NCI-H2029 (cell line): ENCODE measurements at places on chromosomes 5 and 9.

- DNase-seq: no peak
Observed at GRCh38 chr5:78527054-78527859, 121.3 kb downstream of the LHFPL2 start.

DNA sequence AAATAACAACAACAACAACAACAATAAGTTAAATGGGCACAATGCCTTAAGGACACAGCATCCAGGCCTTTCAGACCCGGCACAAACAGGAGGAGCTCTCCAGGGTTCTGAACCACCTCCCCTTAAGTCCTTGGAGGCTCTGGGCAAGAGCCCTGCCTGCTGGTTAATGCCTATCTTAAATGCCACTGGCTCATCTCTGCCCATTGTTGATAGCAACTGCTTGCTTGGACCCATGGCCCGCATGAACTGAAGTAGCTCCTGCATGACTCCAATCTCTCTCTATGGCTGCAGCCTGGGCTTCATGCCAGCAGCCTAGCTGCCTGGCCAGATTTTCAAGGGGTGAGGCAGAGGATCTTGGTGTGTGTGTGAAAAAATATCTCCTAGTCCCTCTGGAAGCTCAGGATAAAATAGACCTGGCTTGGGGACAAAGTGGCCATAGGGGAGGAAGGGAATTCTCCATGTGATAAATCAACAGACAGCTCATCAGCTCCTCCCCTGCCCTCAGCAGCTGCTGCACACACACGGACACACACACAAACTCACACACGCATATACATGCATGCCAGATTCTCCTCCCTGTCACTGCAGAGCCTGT, 27.4 kb downstream of the FAM219A start:
- peak; percentile 93 for DNase-seq

DNA sequence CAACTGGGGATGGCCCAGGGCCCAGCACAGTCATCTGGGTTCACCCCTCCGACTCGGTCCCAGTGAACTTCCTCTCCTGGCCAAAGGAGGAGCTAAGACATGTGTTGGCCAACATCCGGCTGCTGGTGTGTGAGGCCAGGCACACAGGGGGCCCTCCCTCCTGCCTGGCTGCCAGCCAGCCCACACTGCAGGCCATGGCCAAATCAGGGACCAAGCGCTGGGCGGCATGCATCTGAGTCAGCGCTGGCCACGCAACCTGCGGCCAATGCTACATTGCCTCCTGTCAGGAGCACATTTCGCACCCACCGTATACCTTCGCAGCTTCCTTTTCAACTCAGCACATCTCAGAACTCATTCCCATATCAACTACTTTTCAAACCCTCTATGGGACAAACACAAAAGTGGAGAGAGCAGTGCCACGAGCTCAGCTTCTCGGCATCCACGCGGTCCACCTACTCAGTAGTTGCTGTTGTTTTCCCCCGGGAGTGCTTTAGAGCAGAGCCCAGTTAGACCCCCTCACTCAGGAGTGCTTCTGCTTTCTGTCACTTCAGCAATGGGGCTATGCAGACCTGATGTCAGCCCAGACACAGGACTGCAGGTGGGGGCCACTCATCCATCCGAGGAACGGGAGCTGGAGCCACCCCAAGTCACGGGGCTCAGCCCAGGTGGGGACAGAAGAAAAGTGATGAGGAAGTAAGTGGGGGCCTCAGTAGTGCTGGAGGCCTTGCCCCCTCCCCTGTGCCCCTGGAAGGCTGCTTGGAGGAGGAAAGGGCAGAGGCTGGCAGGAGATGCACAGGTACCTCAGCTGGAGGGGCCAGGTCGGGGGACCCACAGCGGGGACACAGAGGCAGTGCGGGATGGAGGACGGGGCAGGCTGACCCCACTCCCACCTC, 13.9 kb downstream of the NINJ1 start:
- peak; percentile 83 for DNase-seq

- no peak for DNase-seq
Observed at GRCh38 chr5:141715346-141715905, 33.4 kb upstream of the ARAP3 start.

DNA sequence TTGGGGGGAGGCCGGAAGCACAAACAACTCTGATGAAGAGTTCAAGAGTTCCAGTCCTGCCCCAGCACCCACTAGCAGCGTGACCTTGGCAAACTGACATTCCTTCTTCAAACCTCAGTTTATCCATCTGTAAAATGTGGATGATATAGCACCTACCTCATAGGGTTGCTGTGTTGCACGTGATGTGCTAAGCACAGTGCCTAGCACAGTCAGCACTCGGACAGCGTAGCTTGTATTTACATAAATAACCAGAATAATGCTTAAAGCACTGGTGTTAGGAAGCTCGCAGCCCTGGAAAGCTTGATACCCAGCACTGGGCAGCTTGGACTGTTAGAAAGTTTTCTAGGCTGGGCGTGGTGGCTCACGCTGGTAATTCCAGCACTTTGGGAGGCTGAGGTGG, 5.1 kb downstream of the PKN3 start:
- DNase-seq: no peak

DNA sequence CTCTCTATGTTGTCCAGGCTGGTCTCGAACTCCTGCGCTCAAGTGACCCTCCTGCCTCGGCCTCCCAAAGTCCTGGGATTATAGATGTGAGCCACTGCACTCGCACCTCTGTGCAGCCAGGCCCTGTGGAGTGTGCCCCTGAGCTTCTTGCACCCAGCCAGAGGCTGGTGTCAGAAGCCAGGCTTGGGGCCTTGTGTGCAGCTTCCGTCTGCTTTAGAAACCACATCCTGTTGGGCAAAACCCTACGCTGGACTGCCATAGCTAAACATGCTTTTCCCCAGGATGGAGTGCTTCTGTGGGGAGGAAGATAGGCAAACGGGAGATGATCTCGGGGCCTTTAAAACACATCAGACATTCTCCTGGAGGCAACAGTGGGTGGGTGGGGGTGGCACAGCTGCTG, 40.1 kb downstream of the PRRT1B start:
- no peak for DNase-seq

- DNase-seq: no peak
Observed at GRCh38 chr5:6522331-6522730, 73.7 kb downstream of the UBE2QL1 start.

GRCh38 chr5:157484768-157485167, 24.8 kb downstream of the NIPAL4 start:
- no peak for DNase-seq

- no peak for DNase-seq
Observed at GRCh38 chr9:16951502-16951901, 81.0 kb upstream of the BNC2 start.

DNA sequence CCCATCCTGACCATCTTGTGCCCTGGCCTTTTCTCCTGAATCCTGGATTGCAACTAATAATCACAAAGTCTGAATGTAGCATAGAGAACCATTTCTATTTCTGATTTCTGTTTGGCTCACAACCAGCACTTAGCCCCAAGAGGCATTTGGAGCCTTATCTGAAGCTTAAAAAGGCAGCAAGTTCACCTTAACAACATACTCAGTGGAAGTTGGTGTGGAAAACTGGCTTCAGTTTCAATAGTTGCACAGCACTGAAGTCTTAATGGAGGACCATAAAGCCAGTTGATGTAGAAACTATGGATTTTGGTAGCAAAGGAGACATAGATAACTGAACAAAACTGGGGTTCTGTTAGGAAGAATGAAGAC, 574.1 kb downstream of the PSAT1 start:
- no peak for DNase-seq

GRCh38 chr5:179288809-179289185, 56.5 kb downstream of the ADAMTS2 start:
- DNase-seq: no peak

GRCh38 chr9:136544964-136545691, 720 bp downstream of the NOTCH1 start:
- no peak for DNase-seq

GRCh38 chr5:174718880-174719610, 5.3 kb upstream of the MSX2 start:
- DNase-seq: no peak

DNA sequence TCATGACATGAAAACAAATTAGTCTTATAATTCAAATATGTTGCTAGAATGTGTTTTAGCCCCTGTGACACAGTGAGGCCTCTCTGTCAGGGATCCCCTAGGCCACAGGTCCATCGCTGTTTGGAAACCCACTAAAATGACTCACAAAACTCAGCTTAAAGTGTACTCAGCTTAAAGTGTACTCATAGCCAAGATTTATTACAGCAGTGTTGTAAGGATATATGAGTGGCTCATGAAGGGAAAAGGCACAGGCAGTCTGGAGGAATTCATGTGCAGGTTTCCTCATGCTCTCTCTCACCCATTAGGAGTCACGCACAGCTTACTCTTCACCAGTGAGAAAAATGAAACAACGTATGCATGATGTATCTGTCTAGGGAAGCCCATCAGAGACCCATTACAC, 24.4 kb upstream of the TGFBI start:
- DNase-seq: no peak

- peak; percentile 76 for DNase-seq
Observed at GRCh38 chr5:96431376-96432187, 1.5 kb downstream of the PCSK1 start.

- no peak for DNase-seq
Observed at GRCh38 chr5:117473165-117473564, 898.5 kb upstream of the SEMA6A start.

GRCh38 chr5:73592551-73592950, 27.0 kb downstream of the UTP15 start:
- no peak for DNase-seq

DNA sequence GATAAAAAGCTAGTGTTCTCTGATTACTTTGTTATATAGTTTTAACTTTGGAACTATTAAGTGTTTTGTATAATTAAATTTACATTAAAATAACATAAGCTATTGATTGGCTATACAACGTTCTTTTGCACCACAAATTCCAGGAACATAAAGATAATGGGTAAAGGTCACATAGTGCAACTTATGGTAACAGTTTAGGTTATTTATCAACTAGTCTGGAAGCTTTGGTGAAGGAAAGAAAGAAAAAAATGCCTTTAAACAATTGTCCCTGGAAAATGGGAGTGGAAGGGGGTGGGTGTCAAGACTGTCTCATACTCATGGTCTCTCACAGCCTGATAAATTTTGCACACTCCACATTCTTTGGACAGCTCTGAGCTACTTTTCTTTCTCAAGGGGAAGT, 17.1 kb upstream of the SPARC start:
- no peak for DNase-seq

GRCh38 chr5:109681763-109682162, 8.0 kb upstream of the MAN2A1 start:
- no peak for DNase-seq

DNA sequence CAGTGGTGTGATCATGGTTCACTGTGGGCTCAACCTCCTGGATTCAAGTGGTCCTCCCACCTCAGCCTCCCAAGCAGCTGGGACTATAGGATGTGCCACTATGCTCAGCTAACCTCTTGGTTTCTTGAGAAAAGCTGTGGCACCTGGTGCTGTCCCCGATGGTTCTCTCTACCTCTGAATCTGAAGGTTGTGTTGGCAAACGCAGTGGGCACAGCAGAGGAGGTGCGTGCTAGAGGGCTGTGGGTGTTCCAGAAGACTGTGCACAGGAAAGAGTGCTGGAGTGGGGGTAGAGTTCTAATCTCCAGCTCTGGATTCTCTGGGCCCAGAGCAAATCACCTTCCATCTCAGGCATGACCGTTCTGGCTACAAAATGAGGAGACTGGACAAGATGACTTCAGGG, 12.5 kb downstream of the RGS3 start:
- no peak for DNase-seq

- no peak for DNase-seq
Observed at GRCh38 chr9:107478805-107479204, 10.8 kb downstream of the KLF4 start.

- DNase-seq: no peak
Observed at GRCh38 chr5:142545650-142546322, 140.1 kb downstream of the FGF1 start.

DNA sequence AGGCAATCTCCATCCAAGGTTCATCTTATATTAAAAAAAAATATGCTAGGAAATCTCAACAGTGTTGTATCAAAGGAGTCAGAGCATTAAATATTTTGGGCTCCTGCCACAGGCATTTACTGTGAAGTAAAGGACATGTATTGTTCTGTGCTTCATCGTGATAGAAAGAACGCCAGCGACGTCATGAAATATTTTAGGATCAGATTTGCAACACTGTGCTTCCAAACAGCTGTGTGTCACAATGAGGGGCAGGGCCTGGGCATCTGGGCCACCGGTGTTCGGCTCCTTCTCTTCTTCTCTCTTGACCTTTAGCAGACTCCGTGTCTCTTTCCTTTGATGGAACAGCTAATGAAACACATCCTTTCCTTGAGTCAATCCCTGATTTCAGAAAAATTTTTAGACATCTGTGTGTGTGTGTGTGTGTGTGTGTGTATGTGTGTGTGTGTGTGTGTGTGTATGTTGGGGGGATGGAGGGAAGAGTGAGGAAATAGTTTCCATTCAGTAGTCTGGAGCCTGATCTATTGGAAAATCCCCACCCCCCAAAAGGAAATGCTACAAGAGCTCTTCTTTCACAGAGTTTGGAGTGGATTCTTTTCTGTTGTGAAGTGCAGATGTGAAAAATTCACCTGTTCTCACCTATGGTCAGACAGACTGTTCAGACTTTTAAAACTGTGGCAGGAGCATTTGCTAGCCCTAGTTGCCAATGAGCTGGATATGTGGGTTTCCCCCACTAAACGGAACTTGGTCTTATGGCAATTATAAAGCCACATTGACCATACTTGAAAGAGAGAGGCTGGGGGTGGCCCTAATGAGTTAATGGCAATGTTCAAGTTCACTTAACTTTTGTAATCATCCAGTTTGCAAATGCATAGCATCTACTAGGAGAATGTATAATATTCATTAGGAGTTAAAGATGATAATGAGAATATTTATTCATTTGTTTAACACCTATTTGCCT, 18.1 kb upstream of the TNC start:
- no peak for DNase-seq

DNA sequence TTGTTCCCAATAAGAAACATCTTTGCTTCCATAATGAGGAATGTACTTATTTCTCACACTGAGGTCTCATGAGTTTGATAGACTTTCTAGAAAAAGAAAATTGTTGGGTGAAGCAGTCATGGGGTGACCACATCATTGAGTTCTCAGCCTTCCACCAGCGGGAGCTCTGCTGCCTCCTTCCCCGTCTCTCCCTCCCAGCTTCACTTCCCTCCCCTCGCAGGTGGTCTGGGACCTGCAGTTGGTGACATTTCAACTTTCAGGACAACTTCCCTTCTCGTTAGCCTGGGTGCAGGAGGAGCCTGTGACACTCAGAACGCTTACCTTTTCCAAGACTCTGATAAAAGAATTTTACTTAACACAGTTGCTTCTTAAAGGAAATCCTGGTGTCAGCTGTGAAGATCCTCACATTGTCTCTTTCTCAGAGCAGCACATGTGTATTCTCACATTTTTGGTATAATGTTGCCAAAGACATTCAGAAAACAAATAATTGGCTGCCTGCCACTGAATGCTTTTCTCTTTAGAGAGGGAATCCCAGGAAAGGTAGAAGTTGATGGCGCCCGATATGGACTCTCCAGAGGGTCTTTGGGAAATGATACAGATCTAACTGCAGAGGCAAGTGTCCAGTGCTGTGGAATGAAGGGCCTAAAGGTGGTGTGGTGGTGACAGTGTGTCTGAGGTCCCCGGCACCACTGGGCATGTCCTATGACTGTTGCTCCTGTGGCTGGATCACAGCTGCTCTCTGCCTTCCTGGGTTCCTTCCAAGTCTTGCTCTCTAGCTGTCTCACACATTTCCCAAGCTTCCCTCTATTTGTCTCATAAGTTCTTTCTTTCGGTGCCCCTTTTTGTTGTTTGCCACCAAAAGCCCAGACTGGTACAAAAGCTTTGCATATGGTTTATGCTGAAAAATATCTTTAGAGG, 238.1 kb downstream of the GAS1 start:
- DNase-seq: no peak
